Type B pancreatic cell (in vitro differentiated cells): ENCODE measurements at places on chromosomes 1 and 21.

DNA sequence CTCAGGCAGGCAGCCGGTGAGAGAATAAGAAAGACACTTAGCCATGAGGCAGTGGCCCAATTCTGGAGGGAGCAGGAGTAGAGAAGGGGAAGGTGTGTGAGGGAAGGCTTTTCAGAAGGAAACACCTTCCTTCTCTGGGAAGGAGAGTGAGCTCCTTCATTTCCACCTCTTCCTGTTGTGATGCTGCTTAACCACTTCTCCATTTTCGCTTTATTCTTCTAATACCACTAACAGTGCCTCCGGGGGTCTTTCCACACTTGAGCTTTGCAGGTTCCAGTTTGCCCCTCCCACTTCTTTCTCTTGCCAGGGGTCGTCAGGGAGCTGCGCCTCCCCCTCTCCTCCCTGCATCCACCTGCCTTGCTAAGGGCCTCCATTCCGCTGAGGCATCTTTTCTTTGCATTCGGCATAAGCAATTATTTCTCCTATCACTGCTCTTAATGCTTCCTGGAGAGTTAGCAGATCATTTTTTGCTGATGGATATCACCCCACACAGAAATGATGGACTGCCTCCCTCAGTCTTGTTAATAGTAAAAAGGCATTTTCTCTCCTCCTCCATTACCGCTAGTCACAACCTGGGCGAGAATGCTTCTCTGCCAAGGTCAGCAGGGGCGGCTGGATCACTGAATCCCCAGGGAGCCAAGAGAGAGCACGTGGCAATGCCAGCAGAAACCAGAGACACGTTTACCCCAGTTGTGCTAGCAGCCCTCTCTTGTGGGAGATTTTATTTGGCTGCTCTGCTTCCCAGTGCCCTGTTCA lies 74.8 kb downstream of the ELAVL4 start:
- H3K36me3 ChIP-seq = no peaks in the 10 kb centered on the region
- peaks cover 14% of the 10 kb centered on the region for H3K27me3 ChIP-seq

- H3K4me1 ChIP-seq = peaks cover 41% of the 10 kb centered on the region
- H3K27ac ChIP-seq = no peak overlapping the region
- H3K27me3 ChIP-seq = peaks cover 4% of the 10 kb centered on the region
Observed at GRCh38 chr1:181124291-181124751, 35.8 kb downstream of the IER5 start.

DNA sequence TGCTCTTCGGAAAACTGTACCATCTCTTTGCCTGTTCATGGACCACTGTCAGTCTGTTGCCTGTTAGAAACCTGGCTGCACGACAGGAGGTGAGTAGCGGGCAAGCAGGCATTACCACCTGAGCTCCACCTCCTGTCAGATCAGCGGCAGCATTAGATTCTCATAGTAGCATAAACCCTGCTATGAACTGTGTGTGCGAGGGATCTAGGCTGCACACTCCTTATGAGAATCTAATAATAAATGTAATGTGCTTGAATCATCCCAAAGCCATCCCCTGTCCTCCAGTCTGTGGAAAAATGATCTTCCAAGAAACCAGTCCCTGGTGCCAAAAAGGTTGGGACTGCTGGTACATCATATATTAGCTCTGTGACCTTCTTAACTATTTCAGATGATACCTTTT lies 110.0 kb downstream of the SMYD3 start:
- H3K27ac ChIP-seq = no peak overlapping the region
- H3K36me3 ChIP-seq = no peaks in the 10 kb centered on the region
- H3K4me3 ChIP-seq = no peak overlapping the region

DNA sequence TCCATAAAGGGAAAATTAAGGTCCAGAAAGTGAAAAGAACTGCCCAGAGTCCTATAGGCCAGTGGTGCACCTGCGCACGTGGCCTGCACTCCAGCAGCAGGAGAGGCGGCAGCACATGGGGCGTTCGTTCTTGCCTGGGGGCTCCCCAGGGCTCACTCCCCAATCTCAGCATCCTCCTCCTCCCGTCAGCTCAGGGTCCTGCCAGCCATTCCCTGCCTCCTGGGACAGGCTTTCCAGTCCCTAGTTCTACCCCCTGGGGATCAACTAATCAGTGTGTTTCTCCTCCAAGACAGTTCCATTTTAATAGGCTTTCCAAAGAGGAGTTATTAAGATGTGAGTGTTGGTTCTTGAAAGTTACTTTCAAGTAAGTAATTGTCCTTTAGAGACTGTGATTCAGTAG lies 1.2 kb upstream of the A3GALT2 start:
- peaks cover 5% of the 10 kb centered on the region for H3K4me1 ChIP-seq
- H3K27me3 ChIP-seq = no peaks in the 10 kb centered on the region
- no peak overlapping the region for H3K27ac ChIP-seq
- peaks cover 18% of the 10 kb centered on the region for H3K36me3 ChIP-seq
- no peak overlapping the region for H3K4me3 ChIP-seq

GRCh38 chr1:155715777-155716176 lies 26.9 kb downstream of the DAP3 start:
- H3K4me1 ChIP-seq = no peaks in the 10 kb centered on the region
- H3K4me3 ChIP-seq = no peak overlapping the region
- no peak overlapping the region for H3K27ac ChIP-seq
- no peak for DNase-seq

GRCh38 chr1:32350785-32351398 lies 11.4 kb downstream of the FAM229A start:
- no peaks in the 10 kb centered on the region for H3K27me3 ChIP-seq
- peak; percentile 87 for DNase-seq
- H3K36me3 ChIP-seq = peaks cover 4% of the 10 kb centered on the region
- peak overlapping the region; percentile 90 for H3K4me3 ChIP-seq
- peak overlapping the region; percentile 70 for H3K27ac ChIP-seq

GRCh38 chr1:159986531-159986930 lies 32.5 kb upstream of the SLAMF9 start:
- no peaks in the 10 kb centered on the region for H3K36me3 ChIP-seq
- peaks cover 10% of the 10 kb centered on the region for H3K27me3 ChIP-seq
- no peak for DNase-seq
- H3K27ac ChIP-seq = no peak overlapping the region
- H3K4me3 ChIP-seq = no peak overlapping the region

GRCh38 chr1:201279313-201279712 lies 4.0 kb upstream of the PKP1 start:
- H3K27me3 ChIP-seq = peaks cover 16% of the 10 kb centered on the region
- H3K36me3 ChIP-seq = no peaks in the 10 kb centered on the region
- no peak for DNase-seq
- H3K4me1 ChIP-seq = peaks cover 21% of the 10 kb centered on the region

DNA sequence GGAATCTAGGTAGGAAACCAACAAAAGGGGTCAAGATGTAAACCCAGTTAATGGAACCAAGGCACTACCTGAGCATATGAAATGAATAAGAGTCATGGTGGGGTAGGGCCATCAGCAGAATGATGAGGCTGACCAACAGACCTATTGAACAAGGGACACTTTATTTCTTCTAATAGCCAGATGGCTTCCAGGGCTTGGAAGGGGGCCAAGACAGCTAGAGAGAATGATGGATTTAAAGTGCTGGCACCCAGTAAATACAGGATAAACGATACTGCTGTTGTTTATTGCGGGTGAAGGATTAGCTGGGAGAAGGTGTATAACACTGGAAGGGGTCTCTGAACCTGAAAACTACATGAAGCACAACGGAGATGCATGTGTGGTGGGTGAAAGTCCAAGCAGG lies 15.6 kb downstream of the DDAH1 start:
- no peak overlapping the region for H3K4me3 ChIP-seq
- no peak overlapping the region for H3K27ac ChIP-seq
- no peaks in the 10 kb centered on the region for H3K27me3 ChIP-seq
- no peak for DNase-seq
- H3K4me1 ChIP-seq = peaks cover 19% of the 10 kb centered on the region

DNA sequence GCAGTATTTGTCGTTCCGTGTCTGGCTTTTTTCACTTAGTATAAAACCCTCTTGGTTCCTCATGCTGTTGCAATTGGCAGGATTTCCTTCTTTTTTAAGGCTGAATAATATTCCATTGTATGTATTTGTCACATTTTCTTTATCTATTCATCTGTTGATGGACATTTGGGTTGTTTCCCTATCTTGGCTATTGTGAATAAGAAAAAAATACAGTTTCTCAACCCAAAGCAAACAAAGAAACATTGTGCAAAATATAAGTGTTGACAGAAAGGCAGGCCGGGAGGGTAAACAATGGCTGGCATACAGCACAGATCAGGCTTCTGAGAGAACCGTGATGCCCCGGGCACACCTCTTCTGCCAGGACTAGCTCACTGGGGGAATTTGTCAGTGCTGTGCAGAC lies 26.9 kb downstream of the NENF start:
- no peaks in the 10 kb centered on the region for H3K27me3 ChIP-seq
- DNase-seq = no peak
- no peak overlapping the region for H3K27ac ChIP-seq
- H3K4me3 ChIP-seq = no peak overlapping the region
- H3K36me3 ChIP-seq = no peaks in the 10 kb centered on the region
